ENCODE measurements at places on chromosomes 3 and 15.

GRCh38 chr3:58433400-58434167 lies at the start of gene PDHB:
TSS of gene PDHB (minus strand) at chr3:58433832. CDS start at chr3:58433809, 23 bp downstream.
- DNase-seq, result peak; percentile 92

GRCh38 chr3:9280451-9281219 lies 31.2 kb upstream of the SRGAP3 start:
- DNase-seq, result peak; percentile 32

DNA sequence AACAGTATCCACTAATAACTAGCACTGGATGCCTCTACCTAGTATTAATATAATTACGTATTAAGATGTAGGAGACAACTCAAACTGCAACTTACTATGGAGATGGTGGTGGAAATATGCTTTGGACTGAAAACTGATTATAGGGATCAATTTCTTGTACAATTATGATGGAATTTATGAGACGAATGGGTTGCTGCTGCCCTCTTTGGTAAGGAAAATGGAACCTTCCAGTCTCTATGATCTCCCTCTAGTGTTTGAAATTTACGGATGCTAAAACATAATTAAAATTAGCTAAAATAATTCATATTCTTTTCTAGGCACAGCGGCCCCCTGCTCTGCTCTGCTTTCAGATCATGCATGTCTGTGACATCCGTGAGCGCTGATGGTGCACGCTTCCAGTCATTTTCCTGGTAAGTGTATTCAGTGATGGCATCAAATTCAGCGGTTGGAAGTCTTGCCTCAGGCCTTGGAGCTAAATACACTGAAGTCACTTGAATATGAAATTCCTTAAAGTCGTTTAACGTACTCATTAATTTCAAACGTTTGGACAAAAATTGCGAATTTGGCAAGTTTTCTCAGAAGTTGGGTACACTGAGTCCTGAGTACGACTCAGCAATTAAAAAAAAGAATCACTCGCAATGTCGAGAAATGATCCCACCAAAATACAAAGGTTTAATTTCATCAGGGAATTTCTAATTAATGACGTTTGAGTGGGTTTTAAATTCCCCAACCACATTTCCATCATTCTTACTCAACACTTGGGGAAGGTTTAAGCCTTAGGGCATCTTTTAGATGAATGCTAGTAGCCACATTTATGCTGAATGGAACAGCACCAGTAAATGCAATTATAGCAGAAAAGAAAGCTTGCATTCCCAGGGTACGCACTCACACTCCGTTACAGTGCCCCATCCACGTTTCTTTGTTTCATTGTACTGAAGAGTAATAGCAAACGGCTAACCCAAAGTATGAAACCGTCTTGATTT lies 132.6 kb downstream of the NR2F2 start:
- no peak for DNase-seq

GRCh38 chr15:53569751-53570480 lies 189.5 kb downstream of the WDR72 start:
- peak; percentile 14 for DNase-seq

DNA sequence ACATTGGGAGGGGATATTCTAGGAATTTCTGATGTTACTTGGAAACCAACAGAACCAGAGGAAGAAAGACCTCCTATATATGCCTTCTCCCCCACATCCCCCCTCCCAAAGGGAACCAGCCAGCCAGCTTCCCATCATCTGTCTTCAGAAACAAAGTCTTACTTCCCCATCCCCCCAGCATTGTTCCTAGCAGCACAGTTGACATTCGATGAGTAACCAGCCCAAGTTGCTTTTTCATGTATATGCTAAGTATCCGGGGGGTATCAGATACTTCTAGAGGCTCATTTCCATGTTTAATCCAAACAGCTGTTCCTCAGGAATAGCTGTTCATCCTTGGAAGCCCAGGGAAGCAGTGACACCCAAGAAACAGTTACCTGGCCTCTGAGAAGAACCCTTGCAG lies 16.0 kb downstream of the RMDN3 start:
- DNase-seq, result no peak

DNA sequence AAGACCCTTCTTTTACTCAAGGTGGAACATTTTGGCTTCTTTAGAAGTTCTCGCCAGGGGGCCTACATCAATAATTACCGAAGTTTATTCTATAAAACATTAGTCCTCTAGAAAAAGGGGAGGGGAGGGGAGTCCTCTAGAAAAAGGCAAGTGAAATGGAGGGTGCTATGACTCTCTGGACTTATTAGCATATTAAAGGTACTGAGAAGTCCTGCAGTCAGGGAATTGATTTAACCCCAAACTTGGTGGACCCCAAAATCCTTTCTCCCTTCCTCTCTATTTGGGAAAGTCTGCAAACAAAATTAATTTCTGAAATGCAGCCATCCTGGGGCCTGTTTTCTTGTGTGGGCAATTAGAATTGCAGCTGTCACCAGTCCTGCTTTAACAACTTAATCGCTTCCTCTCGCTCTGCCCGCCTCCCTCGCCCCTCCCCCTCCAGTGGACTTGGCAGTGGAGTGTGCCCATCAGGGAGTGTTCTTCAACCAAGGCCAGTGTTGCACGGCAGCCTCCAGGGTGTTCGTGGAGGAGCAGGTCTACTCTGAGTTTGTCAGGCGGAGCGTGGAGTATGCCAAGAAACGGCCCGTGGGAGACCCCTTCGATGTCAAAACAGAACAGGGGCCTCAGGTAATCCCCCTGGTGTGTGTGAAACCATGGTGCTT lies 18.9 kb upstream of the LRRK1 start:
- no peak for DNase-seq

DNA sequence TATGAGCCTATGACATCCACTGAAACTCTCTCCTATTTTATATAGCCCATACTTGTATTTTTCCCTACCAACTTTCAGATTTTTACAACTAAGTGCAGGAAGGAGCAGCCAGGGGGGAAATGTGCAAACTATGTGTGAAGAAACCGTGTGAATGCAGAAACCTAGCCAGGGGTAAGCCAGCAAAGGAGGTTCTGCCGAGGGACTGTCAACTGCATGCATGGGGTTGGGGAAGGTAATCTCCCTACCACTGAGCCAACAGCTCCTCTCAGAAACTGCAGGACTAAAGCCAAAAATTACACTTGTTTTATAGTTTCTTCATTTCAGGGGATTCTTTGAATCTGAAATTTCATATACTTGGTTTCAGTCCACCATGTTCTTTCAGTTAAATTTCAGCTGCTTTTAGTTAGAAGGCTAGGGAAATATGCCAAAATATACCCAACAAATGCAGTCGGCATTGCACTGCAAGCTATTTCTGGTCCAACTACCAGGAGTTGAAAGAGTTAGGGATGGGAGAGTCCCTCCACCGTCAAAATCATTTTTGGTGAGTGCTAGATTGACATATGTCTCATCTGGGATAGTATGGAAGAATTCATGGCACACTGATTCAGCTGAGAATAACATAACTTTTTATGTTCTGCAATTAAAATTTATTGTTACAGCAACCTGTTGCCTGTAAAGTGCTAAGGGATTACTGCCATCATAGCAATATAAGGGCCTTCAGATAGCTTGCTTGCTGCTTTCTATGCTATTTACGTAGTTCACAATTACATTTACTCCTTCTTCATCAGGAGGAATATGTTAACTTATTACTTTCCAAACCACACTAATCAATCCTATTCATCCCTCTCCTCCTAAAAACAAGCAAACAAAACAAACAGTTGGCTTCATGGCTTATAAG lies 904.2 kb downstream of the ROBO1 start:
- DNase-seq, result no peak

- DNase-seq, result peak; percentile 40
These were observed 105.0 kb downstream of the FOXP1 start for GRCh38 chr3:71478568-71478967.

DNA sequence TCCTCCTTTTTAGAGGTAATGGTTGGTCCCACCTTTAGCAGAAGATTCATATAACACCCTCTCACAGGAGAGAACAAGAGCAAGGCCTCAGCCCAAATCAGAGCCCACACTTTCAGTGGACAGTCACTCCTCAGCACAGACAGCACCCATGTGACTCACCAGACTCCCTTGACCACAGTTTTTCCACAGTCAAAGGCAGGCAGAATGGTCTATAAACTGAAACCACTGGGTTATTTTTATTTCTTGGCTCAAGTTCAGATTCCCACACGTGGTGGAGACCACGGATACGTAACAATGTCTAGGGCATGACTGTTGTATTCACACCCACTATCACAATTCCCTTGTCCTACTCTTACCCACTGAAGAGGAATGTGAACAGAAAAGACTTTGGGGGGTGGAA lies 237.8 kb upstream of the UBE2E1 start:
- DNase-seq, result peak; percentile 93

DNA sequence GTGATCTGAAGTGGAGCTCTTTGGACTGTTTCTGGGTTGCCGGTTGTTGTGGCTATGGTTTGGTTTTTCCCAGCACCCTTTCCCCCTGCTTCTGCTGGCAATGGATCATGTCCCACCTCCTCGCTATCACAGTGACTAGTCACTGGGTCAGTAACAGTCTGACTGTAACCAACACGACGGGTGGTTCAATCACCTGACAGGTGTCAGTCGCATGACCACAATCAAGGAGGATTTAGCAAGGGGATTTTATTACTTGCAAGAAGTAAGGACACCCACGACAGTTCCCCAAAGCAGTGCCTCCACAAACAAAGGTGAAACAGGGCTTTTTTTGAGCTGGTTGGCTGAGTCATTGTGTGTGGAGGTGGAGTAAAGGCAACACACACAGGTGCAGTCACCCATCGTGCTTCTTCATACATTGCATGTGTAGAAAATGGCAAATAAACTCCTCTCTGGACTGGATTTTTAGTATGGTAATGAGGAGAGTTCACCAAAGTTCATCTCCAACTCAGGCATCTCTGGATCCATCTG lies 58.8 kb upstream of the FAM3D start:
- no peak for DNase-seq

DNA sequence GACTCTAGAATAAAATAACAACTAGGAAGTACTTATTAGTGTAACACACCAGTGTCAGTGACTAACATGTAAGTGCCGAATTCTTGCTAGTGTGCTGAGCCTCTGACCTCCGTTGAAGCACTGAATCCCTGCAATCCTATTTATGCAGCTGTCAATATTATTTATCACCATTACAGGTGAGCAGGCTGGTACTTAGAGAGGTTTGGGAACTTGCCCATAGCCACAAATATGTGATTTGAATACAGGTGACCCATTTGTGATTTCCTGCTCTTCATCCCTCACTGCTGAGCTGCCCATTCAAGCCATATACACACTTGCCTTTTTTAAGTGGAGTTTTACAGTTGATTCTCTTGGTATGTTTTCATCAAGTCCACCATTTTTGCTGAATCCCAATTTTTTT lies 12.2 kb downstream of the EIF4E3 start:
- DNase-seq, result no peak

- DNase-seq, result peak; percentile 86
These were observed 44.0 kb downstream of the PHLDB2 start for GRCh38 chr3:111903067-111903511.

GRCh38 chr15:97597801-97598200 lies 362.7 kb upstream of the ARRDC4 start:
- no peak for DNase-seq

All from fibroblast of skin of scalp (primary cell).